ENCODE measurements at places on chromosomes 7 and 10.

GRCh38 chr7:1312136-1313070, 79.7 kb downstream of the UNCX start:
- DNase-seq = no peak

DNA sequence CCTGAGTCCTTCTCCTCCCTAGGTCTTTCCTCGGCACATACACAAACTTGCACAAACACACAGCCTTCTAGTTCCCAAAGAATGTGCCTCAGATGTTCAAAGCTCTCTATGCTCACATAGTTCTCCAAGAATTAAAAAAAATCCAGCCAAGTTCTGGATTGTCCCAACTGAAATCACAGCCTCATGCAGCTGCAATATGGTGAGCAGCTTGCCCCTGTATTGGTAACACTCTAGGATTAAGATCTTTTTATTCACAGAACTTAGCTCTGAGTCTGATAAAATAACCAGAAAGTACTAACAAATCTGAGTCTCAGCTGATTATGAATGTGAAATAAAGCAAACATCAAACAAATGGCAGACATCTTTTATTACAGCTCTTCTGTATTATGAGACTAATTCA, 604.8 kb upstream of the PFKP start:
- no peak for DNase-seq

GRCh38 chr10:79052291-79053080, 16.3 kb upstream of the ZMIZ1 start:
- no peak for DNase-seq

DNA sequence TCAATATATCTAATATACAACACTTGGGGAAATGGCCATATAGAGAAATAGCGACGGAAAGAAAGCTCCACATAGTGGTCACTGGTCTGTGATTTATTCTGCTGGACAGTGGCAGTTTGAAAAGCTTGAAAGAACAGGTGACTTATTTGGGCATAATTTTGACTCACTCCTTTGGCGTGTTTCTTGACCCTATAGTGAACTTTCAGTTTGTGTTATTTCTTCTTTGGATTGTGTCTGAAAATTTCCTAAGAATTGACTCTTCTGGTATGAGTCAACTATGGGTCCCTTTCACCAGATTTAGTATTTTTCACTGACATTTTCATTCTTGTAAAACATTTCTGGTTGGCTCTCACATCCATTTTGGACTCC, 25.8 kb upstream of the IMMP2L start:
- no peak for DNase-seq

DNA sequence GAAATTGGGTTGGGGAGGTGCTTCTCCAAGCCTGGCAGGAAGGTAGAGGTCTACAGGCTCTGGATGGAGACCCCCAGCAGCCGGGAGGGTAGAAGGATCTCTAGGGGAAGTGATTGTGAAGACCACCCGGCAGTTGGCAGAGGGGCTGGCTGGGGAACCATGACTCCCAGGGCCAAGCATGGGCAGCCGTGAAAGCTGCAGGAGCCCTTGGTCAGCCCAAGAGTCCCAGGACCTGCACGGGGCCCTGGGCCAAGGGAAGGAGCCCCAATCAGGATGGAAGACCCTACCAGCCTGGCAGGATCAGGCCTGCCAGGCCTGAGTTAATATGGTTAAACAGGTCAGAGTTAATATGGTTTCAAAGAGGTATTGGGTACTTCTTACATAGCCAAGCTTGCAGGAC, 126.3 kb upstream of the NANOS1 start:
- no peak for DNase-seq

- no peak for DNase-seq
These were observed at the start of gene DNAH11 for GRCh38 chr7:21542891-21543527. Gene DNAH11, plus strand, starts transcription at chr7:21543039. Its CDS starts 207 bp downstream, at chr7:21543246.

GRCh38 chr7:114478384-114478783, 63.8 kb downstream of the FOXP2 start:
- DNase-seq = no peak

GRCh38 chr10:79067241-79068202, 1.2 kb upstream of the ZMIZ1 start:
- DNase-seq = peak; percentile 80

GRCh38 chr7:155640629-155641028, 3.8 kb upstream of the RBM33 start:
- no peak for DNase-seq

DNA sequence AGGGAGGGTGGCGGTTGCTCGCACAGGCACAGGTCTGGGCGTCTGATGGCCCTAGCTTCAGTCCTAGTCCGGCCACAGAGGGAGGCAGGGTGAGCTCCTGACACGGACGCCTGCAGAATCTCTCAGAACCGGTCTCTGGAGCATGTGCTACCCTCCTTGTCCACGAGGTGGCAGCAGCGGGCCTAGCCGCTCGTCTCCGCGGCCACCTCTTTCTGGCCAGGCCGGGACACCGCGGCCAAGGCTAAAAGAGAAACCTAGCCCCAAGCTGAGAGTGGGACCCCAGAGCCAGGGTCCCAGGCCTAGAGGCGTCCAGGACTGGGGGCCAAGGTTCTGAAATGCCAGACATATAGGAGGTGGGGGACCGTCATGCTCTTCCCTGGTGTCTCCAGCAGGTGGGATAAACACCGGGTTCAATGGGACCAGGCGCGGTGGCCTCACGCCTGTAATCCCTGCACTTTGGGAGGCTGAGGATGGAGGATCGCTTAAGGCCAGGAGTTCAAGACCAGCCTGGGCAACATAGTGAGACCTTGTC, 3.2 kb upstream of the LAT2 start:
- DNase-seq = peak; percentile 61

DNA sequence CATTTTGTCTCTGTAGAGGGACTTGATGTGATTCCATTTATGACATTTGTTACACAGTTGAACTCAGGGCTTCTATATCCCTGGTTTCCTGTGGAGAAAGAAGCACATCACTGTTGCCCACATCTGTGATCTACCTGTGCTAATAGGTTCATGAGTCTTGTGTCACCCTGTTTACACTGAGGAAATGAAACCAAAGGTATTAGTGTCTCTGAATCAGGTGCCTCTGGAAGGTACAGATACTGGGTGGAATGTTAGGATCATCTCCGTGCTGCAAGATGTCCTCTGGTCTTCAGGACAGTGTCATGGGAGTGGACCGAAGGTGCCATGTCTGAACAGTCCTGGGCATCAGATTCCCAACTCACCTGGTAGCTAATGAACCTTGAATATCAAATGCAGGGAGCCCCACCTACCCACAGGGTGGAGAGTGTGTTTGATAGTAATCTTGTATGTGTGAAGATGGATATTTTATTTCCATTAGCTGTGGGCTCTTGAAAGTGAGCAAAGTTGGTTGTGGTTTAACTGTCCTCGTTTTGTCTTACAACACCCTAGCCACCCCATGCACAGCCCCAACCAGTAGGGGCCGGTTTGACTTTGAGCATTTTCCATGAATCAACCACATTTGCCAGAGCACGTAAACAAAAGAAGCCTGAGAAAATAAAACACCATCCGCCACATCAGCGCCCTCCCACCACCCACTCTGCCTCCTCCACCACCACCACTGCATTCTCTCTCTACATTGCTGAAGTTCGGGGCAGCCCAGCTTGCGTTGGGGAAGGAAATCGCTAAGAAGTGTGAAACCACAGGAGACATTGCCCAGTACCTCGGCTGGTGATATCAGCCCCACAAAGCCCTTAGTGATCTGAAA, 40.7 kb downstream of the TARP start:
- peak; percentile 24 for DNase-seq

DNA sequence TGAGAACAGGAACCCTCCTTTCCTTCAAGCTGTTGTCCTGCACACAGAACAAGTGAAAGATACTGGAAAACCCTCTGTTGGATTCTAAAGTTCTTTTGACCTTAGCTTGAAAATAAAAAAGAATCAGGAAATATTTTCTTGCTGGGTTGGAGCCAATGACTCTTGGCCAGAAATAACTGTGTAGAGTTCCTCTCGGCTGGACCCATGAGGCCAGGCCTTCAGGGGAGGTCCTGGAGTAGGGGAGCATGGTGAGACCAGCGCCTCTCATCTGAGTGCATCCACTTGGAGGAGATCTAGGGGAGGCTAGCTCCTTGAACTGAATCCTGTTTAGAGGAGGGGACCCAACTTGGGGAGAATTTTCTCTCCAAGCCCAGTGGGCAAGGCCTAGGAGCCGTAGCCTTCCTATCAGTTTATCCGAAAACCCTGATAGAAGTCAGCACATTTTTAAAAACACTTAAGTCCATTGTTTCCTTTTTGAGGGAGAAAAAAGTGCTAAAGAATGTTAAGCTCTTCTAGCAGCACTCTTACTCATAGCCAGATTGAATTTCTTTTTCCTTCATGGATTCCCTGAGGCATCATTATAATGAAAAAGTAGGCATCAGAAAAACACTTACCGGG, 635.7 kb upstream of the ANKRD30A start:
- no peak for DNase-seq

GRCh38 chr7:47914717-47915615, 33.3 kb downstream of the PKD1L1 start:
- DNase-seq = no peak

DNA sequence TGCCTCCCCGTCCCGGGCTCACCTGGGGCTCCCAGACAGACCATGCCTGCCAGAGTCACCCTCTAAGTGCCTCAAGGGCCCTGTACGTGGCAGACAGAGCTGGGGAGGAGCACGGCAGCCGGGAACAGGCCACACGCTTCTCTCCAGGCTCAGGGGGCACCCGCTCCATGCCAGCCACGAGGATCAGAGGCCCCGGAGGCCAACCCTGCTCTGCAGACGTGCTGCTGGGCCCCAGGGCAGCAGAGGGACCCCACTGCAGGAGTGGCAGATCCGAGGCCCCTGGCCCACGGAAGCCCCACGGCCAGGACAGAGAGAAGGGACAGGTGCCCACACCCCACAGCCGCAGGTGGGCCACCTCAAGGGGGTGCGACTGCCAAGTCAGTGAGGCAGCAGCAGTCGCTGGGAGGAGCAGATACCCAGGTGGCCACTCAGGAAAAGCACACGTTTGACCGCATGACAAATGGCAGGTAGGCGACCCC, 58.4 kb upstream of the TNRC18 start:
- no peak for DNase-seq

- no peak for DNase-seq
These were observed 666 bp upstream of the YAE1 start for GRCh38 chr7:39565538-39565937.

GRCh38 chr10:94357193-94357592, 5.5 kb downstream of the NOC3L start:
- no peak for DNase-seq

GRCh38 chr7:37376386-37376785, 72.3 kb downstream of the ELMO1 start:
- DNase-seq = no peak

DNA sequence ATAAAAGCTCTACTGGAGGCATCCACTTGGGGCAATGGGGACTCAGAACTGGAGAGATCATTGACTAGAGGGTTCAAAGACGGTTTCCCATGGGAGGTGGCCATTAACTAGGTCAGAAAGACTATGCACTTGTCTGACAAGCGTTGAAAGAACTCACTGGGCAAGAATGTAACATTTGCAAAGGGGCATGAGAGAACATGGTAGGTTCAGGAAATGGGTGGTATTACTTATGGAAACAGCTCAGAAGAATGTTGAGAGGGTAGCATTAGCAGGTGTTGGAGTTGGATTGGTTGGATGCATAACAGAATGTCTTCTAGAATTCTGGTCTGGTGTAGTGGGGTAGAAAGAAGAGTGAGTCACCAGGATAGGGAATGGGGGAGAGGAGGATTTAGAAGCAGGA, 119.1 kb upstream of the CDCA7L start:
- no peak for DNase-seq

- peak; percentile 28 for DNase-seq
These were observed 6.5 kb downstream of the BTBD16 start for GRCh38 chr10:122277526-122278136.

DNA sequence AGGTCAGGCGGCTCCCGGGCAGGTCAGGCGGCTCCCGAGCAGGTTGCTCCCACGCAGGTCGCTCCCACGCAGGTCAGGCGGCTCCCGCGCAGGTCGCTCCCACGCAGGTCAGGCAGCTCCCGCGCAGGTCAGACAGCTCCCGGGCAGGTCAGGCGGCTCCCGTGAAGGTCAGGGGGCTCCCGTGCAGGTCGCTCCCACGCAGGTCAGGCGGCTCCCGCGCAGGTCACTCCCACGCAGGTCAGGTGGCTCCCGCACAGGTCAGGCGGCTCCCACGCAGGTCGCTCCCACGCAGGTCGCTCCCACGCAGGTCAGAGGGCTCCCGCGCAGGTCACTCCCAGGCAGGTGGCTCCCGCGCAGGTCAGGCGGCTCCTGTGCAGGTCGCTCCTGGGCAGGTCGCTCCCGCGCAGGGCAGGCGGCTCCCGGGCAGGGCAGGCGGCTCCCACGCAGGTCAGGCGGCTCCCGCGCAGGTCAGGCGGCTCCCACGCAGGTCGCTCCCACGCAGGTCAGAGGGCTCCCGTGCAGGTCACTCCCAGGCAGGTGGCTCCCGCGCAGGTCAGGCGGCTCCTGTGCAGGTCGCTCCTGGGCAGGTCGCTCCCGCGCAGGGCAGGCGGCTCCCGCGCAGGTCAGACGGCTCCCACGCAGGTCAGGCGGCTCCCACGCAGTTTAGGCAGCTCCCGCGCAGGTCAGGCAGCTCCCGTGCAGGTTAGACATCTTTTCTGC, 30.7 kb downstream of the PTPRN2 start:
- no peak for DNase-seq

GRCh38 chr10:5940807-5941218, 36.5 kb downstream of the IL15RA start:
- no peak for DNase-seq

- DNase-seq = peak; percentile 35
These were observed 5.1 kb upstream of the MYL7 start for GRCh38 chr7:44145969-44146911.

DNA sequence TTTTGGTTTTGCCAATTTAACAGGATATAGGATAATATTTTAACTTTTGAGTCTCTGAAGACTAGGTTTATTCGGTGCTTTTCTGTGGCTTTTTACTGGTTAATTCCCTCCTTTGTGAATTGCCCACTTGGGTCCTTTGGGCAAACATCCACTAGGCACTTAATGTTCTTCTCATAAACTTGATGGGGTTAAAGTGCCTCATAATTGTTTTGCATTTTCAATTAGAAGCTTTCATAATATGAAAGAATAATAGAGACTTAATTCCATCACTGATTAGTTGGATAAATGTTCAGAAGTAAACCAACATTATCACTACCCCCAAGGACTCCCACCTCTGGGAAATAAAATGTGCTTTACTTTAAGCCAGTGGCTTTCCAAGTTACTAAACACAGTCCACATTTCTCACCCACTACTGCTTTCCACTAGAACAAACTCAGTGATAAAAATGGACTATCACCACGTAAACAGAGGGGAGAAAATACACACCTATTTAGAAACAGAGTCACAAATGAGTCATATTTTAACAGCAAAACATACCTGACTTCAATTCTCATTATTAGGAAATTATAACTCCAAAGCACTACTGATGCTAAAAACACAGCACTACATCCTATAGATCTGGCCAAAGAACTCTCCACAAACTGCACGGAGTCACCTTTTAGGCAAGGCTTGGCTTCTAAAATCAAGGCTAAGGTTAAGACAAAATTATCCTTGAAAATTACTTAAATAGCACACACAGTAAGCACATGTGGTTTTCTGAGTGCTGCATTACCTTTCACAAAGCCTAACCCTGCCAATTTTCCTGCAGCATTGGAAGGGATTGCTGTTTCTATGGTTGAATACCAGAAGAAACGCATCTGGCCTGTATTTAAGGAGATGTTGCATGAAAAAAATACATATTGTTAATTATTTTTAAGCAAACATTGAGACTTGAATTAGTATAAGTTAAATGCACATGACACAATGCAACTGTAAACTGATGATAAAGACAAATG, 41.2 kb downstream of the PARD3 start:
- DNase-seq = no peak

GRCh38 chr7:116810267-116811116, 51.9 kb upstream of the CAPZA2 start:
- no peak for DNase-seq

Measured in gastrocnemius medialis (tissue), 4 donors.